Breast epithelium (tissue), 4 donors: ENCODE measurements at places on chromosomes 5 and 9.
A peak's percentile ranks its signal among the peaks of the same experiment; 100 is the strongest.

- peak; percentile 70 for DNase-seq
Measured at GRCh38 chr5:150507474-150508276, at the start of gene NDST1. Gene NDST1, plus strand, starts transcription at chr5:150508131. Its CDS starts 13,124 bp downstream, at chr5:150521255.

GRCh38 chr9:113648048-113648447 is 184.5 kb downstream of the RGS3 start:
- no peak for DNase-seq

DNA sequence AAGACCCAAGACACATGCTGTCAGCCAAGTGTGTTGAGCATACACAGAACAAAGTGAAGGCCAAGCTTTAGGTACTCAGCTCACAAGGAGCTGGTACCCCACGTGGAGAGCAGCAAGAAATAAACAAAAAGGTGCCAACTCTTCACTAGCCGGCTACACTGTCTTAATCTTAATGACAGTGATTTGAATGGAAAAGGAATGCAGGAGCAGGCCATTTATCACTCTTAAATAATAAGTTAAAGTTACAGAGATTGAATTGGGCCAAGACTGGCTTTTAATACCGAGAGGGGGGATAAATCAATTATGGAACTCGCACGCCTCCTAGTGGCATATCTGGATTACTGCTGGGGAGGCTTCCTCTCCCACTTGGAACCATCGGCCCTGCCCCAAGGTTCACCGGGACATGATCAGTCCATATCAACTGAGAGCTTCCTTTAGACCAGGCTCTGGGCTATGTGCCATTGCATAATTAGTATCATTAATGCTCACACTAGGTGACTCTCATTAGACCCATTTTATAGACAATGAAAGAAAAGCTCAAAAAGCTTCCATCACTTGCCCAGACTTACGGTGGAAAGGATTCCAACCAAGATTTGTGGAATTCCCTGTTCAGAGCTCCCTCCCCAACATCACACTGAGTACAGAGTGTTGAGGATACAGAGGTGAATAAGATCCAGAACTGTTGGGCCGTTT is 94.0 kb downstream of the ACTL7B start:
- DNase-seq: peak; percentile 32

DNA sequence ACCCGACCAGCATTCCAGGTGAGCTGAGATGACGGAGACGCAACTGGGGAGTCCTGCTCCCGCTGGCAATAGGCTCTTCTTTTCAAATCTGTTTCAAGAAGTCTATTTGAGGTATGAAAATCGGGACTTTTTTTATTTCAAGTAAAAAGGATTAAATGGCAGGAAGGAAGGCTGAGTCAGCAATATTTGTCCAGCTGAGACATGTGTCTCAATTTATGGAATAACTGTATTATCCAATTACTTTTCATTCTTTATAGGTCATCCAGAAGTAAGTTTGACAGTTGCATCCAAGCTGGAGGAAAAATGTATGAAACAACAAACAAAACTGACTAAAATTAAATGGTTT is 221.1 kb downstream of the NR2F1-AS1 start:
- no peak for DNase-seq

GRCh38 chr5:53237876-53238275 is 128.3 kb upstream of the MOCS2 start:
- DNase-seq: no peak

- no peak for DNase-seq
Measured at GRCh38 chr5:35129276-35129675, 81.5 kb upstream of the AGXT2 start.

- no peak for DNase-seq
Measured at GRCh38 chr5:33115467-33115866, 325.3 kb upstream of the TARS1 start.

DNA sequence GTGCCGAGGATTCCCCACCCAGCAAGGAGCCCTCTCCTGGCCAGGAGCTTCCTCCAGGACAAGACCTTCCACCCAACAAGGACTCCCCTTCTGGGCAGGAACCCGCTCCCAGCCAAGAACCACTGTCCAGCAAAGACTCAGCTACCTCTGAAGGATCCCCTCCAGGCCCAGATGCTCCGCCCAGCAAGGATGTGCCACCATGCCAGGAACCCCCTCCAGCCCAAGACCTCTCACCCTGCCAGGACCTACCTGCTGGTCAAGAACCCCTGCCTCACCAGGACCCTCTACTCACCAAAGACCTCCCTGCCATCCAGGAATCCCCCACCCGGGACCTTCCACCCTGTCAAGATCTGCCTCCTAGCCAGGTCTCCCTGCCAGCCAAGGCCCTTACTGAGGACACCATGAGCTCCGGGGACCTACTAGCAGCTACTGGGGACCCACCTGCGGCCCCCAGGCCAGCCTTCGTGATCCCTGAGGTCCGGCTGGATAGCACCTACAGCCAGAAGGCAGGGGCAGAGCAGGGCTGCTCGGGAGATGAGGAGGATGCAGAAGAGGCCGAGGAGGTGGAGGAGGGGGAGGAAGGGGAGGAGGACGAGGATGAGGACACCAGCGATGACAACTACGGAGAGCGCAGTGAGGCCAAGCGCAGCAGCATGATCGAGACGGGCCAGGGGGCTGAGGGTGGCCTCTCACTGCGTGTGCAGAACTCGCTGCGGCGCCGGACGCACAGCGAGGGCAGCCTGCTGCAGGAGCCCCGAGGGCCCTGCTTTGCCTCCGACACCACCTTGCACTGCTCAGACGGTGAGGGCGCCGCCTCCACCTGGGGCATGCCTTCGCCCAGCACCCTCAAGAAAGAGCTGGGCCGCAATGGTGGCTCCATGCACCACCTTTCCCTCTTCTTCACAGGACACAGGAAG is 120.2 kb downstream of the RGS3 start:
- DNase-seq: no peak

GRCh38 chr9:32573821-32574220 is 862 bp upstream of the NDUFB6 start:
- DNase-seq: no peak

GRCh38 chr5:94793816-94794198 is 175.3 kb downstream of the SLF1 start:
- no peak for DNase-seq

- DNase-seq: no peak
Measured at GRCh38 chr9:103802068-103802467, 292.0 kb upstream of the SMC2 start.

DNA sequence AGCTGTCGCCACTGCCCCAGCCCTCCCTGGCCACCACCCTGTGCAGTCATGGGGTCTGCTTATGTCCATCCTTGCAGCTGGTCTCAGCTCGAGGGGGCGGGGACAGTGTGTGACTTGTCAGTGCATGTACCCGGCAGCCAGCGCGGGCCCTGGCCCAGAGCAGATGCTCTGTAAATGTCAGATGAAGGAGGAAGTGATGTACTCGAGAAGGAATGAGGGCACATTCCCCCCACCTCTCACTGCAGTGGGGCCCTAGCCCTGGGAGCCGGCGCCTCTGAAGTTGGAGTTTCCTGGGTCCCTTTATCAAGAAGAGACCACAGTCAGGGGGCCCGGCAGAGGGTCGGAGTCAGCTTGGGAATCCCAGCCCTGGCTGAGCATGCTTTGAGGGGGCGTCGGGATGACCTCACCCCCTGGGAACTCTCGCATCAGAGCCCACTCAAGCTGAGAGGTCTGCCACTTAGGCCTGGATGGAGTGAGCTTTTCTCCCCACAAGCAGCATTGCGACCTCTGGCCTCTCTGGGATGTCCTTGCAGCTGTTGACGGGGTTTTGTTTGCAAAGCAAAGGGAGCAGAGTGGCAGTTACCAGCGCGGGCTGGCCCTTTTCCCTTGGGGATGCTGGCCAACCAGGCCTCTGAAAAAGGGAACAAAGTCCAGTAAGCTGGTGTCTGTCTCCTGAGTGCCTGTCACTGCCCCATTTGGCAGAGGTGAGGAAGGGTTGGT is 19.0 kb downstream of the NEURL1B start:
- peak; percentile 79 for DNase-seq

- no peak for DNase-seq
Measured at GRCh38 chr5:159781626-159782157, 134.6 kb upstream of the ADRA1B start.

- no peak for DNase-seq
Measured at GRCh38 chr5:50768634-50769033, 102.2 kb downstream of the PARP8 start.

- no peak for DNase-seq
Measured at GRCh38 chr5:178394074-178394473, 161.5 kb upstream of the PHYKPL start.

DNA sequence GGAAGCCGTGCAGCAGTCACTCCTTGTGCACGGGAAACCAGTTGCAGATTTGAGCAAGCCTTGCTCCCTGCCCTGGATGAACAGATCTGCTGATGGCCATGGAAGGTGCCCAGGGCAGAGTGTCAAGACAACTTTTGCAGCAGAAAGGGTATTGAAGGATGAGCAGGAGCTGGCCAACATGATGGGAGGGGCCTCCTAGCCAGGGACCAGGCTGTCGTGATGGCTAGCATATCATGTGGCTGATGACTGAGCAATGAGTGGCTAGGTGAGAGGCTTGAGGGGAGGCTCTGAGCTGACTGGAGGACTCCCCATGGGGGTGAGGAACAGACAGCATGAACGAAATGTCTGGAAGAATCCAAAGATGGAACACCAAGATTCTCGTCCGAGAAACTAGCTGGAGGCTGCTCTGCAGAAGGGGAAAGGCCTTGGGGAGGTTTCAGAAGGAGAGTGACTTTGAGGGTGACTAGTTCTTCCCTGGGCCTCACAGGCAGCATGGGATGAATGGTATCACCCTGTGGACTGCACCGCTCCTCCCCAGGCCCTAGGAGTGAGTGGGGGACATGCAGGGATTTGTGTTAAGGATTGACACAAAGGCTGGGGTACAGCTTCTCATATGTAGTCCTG is 18.5 kb downstream of the PPARGC1B start:
- no peak for DNase-seq

DNA sequence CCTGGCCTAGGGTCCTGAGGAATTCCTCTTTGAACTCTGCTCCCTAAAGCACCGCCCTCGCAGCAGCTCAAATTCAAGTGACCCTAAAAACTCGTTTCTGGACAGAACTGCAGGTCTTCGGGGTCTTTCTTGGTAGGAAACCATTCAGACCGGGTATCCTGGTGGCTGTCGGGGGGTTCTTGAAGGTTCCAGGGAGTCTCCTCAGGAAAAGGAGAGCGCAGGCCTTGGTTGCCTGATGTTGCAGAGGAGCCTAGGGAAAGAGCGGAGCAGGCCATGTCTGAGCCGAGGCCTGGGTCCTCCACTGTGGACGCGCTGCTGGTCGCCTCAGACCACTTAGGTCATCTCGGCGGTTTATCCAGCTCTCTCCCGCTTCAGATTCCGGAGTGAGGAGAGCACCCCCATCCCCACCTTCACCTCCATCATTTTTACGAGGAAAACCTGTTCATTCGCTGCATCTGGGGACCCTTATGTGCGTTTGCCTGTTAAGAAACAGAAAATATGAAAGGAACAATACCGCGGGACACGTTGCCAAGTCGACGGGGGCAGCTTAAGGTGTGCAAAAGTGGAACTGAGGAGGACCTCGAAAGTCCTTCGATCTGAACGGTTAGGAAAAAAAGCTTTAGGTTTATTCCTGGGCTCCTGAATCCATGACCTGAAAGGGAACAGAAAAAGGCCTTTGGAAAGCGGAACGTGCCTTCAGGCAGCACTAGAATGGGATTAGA is 299.4 kb downstream of the PARP8 start:
- no peak for DNase-seq

DNA sequence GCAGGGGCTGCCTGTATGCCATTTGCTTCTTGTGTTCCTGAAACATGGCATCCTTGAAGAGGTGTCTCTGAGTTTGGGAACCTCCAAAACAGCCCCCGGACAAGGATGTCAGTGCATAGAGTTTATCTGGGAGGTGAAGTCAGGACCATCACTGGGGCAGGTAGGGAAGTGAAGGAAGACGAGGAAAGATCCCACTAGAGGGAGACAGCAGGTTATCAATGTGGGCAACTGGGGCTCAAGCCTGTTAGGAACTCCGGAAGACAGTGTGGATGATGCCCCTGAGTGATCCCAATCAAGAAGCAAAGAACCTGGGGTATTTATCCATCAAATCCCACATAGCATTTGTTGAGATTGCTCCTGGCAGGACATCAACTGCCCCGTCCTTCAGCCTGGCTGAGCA is 233.1 kb downstream of the AGTPBP1 start:
- DNase-seq: no peak

- DNase-seq: no peak
Measured at GRCh38 chr5:35785601-35786085, 71.0 kb upstream of the IL7R start.

DNA sequence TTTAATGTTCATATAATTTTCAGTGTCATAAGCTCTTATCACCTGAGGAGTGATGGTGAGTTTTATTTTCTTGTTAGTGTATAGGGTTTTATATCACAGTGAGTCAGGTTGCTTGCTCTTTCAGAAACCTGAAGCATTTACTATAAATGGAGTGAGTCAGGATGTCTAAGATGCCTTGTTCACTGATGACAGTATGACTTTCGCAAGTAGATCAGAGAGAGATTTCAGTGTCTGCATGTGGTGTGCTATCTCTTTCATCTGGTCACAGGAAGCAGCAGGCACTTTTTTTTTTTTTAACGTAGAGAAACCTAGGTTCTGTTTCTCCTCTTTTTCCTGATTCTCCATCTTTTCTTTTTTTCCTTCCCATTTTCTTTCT is 237.1 kb downstream of the DMRTA1 start:
- DNase-seq: no peak

DNA sequence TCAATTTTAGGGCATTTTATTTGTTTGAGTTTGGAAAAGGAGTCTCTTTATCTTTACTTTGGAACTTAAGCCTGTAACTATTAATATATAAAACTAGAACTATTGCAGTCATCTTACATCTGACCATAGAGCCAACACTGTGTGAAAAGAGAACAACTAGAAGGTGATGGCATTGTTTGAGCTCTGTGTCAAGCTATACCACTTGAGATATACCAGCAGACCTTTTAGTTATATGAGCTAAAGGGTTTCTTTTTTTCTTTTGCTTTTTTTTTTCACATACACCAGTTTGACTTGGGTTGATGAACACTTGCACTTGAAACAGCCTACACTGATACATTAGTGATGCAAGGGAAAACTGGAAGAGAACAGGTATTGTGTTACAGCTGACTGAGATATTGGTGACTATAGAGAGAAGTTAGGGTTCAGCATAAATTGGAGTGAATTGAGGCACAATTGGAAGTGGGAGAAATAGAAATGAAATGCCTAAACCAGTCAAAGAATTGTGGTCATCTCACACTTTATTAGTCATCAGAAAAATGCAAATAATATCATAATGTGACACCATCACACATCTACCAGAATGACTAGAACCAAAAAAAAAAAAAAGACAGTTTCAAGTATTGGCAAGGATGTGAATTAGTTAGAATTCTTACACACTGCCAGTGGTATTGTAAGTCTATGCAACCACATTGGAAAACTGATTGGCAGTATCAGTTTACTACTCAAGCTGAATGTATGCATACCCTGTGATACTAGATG is 60.9 kb downstream of the ADRB2 start:
- no peak for DNase-seq

DNA sequence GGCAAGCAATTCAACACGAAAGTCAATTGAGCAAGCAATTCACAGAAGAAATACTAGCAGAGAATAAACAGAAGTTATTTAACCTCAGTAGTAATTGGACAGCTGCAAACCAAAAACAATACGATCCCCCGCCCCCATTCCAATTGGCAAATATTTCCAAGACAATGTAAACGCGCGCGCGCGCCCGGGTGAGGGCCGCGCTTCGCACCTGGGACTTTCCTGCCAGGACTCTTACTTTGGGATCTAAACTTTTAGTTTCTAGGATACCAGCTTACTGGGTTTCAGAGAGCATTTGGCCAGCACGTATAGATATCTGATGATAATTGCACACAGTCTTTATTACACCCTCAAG is 8.6 kb downstream of the RUFY1 start:
- no peak for DNase-seq
